ENCODE measurements at places on chromosomes 13 and 19.

GRCh38 chr13:33194820-33195692 lies 90.5 kb downstream of the STARD13 start:
- peak; percentile 7 for DNase-seq

DNA sequence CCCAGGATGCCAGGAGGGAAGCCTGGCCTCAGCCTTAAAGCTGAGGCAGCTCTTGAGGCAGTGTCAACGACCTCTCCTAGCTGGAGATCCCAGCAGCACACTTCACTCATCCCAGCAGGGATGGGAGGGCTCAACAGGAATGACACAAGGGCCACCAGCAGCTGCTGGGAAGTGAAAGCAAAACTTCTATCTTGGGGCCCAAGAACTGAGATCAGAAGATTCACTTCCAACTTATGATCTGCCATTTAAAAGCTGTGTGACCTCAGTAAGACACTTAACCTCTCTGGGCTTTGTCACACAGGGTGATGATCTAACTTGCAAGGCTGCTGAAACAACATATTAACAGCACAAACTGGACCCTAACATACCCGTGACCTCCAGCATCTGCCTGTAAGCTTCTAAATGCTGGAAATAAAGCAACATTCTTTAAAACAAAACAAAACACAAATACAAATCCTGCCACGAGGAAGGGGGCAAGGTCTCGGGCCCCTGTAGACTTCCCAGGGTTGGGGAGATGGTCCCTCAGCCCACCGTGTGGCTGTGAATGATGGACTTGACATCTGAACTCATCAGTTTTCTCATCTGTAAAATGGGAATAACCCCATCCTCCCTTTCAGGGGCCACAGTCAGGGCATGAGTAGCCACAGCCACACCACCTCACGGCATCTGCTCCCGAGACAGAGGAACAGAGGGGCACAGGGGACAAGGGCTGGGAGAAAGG lies 22.7 kb downstream of the ELL start:
- no peak for DNase-seq

- DNase-seq, result no peak
These were observed 31.9 kb downstream of the HTR2A start for GRCh38 chr13:46864941-46865340.

DNA sequence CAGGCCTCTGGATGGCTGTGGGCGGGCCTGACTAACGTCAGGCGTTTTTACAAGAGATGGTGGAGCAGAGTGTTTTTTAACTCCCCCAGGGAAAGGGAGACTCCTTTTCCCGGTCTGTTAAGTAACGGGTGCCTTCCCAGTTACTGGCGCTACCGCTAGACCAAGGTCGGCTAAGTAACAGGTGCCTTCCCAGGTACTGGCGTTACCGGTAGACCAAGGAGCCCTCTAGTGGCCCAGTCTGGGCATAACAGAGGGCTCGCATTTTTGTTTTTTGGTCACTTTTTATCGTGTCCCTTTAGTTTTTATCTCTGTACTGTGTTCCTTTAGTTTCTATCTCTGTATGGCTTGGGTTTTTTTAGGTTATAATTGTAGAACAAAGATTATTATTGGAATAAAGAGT lies 10.0 kb downstream of the ZNF383 start:
- peak; percentile 52 for DNase-seq

- DNase-seq, result no peak
These were observed 4.3 kb upstream of the RLN3 start for GRCh38 chr19:14023404-14024235.

- DNase-seq, result peak; percentile 66
These were observed 42.5 kb upstream of the SCEL start for GRCh38 chr13:77492982-77493381.

GRCh38 chr19:1481893-1482360 lies 2.9 kb upstream of the C19orf25 start:
- no peak for DNase-seq

DNA sequence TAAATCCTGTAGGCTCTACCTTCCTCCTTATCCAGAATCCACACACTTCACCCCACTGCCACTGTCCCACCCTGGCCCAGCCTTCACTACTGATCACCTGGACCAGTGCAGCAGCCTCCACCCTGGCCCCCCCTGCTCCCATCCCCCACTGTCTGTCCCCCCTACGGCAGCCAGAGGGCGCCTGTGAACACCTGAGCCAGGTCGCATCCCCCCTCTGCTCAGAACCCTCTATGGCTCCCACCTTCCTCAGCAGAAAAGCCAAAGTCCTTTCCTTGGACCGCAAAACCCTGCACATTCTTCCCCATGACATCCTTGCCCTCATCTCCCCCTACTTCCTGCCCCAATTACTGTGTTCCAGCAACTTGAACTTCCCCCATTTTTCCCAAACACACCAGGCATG lies 20.6 kb downstream of the ELAVL3 start:
- DNase-seq, result no peak
